ENCODE measurements at places on chromosomes 3 and 15.

DNA sequence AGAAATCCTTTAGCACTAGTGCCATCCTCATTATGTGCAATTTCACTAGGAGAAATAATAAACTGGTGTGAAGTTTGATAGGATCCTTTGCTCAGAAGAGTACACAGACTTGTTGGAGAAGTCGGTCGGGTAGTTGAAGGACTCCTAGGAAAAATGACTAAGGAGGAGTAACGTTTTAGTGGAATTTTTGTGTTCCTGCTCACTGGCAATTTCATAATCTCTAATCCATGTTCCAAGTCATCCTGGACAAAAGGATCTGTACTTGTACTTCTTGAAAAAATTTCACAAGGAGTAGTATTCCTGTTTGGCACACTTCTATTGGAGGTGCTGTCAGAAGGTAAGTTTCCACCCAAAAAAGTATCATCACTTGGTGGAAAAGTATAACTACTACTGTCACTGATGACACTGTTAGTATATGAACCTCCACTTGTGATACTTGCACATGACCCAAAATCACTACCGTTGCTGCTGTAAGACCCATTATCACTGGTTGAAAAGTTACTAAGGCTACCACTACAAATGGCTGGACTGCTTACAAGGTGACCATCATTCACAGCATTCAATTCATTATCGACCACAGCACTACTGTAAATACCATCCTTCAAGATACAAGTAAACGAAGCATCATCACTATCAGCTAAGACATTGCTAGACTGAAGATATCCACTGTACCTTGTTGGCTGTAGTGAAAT, 77.4 kb downstream of the NEDD4 start:
- DNase-seq: no peak

DNA sequence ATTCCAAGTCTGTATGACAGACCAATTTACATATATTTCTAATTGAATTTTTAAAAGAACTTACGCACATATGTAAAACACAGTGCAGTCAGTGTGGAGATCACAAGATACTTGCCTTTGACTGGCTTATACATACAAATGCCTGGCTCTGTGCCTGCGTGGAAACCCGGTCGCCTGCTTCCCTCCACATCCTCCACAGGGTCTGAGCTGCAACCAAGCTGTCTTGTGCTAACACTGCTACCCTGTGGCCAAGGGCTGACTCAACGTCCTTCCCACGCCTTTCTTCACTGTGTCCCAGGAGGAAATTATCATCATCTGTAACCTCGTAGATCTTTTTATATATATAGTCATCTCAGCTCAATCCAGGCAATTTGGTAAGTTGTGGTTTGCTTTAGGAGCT, 117.0 kb downstream of the WNT7A start:
- no peak for DNase-seq

DNA sequence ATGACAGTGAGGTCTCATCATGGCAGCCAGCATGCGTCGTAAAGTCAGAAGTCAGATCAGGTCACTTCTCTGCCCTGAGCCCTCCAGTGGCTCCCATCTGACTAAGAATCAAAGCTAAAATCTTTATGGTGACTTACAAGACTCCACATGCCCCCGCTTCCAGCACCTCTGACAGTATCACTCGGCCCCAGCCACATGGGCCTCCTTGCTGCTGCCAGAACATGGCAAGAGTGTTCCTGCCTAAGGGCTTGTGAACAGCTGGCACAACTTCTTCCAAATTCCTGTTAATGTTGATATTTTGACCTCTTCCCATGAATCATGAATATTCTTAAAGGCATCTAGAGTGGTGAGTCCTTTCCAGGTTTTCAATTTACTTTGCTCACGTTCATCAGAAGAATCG, 20.5 kb downstream of the POLR2M start:
- DNase-seq: no peak

- DNase-seq: no peak
Measured at GRCh38 chr15:62658498-62658897, 384.0 kb upstream of the TPM1 start.

DNA sequence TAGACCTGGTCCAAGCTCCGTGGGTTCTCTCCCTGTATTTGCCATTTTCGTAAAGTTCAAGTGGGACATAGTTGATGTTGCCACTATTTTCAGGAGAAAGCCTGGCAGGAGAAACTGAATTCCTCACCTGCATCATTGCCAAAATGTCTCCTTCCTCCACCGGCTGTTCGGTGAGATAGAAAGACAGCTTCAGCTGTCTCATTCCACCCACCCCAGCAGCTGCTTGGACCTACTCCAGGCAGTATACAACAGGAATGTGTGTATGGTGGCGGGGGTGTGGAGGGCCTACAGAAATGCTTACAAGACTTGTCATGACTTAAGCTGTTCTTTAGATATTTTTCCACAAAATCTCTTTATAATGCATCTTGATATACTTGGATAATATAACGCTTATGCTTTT, 132.7 kb upstream of the RAP2B start:
- DNase-seq: no peak

DNA sequence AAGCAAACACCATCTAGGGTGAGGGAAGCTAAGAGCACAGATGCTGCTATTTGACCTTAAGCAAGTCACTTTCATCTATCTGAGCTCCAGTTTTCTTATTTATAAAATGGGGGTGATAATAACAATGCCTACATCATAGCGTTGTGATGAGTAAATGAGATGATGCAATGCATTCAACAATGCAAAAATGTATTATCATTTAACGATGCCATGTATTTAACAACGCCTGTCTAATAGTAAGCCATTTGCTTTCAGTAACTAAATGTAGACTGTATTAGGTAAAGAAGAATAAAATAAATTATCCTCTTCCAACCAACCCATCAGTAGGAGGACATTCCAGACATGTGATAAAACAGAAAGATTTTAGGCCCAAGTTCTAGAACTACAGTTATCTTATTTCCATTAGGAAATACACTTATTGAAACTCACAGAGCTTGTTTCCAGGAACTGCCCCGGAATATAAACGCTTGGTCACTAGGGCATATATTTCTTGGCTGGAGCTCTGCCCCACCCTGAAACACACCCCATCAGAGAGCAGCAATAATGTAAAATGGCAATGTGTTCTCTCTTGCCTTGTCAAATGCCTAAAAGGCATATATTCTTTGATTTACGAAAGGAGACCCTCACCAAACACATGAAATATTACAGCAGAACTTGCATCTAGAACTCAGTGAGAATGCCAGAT, 128.3 kb downstream of the LIPC start:
- DNase-seq: peak; percentile 56

DNA sequence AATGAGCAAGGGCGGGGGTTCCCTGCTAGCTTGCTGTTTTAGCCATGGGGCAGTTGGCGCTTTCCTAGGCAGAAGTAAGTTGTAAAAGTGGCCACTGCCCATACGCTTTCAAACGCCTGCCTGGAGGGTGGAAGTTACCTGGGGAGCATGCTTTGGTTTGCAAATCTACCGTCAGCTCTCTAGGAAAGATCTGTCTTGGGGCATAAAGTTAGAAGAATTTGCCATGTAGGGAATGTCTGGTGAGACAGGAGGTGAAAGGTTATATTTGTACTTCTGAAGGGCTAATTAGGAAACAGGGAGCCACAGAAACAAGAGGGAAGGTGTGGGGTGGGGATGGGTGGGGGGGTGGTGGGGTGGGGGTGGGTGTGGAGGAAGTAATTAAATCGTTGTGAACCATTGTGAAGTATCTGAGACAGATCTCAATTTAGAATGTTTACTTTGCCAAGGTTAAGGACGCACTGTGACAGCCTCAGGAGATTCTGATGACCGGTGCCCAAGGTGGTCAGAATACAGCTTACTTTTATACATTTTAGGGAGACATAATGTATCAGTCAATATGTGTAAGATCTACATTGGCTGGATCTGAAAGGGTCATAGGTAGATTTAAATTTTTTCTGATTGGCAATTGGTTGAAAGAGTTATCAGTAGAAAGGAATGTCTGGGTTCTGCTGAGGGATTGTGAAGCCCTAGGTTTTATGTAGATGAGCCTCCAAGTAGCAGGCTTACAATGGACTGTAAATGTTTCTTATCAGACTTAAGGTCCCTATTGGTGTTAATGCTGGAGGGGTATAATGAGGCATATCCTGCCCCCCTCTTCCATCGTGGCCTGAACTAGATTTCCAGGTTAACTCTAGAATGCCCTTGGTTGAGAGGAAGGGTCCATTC, 62.0 kb upstream of the GCNT3 start:
- no peak for DNase-seq

DNA sequence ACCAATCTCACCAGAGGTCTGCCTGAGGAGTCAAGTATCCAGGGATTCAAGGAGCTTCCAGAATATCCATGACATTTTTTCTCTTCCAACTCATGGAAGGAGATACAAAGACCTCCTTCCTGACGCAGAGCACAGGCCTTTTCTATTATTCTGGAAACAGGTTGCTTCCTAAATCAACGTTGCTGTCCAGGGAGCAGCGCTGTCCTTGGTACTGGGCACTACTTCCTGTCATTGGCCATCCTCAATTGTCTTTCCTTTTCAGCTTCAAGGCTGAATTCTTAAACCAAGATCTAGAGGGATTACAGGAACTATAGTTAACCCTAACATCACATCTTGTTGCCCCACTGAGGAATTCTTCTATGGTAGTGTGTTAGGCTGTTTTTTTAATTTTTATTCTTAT, 50.4 kb upstream of the TBC1D21 start:
- DNase-seq: no peak

GRCh38 chr3:46442576-46443530, 21.9 kb downstream of the LTF start:
- DNase-seq: peak; percentile 43

DNA sequence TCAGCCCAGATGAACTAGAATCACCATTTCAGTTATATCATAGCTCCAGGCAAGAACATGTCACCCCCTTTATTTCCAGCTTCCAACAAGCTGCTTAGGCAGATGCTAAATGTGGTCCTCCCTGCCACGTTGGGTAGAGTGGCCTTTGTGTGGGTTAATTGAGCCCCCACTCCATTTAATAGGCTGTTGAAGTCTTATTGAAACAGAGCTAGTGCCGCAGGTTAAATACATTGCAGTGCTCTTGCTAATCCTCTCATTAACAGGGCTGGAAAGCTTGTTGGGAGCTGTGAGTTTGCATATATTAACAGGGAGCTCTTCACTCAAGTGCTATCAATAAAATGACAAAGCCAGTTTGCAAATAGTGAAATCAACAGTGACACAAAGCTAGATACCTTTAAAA, 248.4 kb upstream of the CMC1 start:
- DNase-seq: no peak

DNA sequence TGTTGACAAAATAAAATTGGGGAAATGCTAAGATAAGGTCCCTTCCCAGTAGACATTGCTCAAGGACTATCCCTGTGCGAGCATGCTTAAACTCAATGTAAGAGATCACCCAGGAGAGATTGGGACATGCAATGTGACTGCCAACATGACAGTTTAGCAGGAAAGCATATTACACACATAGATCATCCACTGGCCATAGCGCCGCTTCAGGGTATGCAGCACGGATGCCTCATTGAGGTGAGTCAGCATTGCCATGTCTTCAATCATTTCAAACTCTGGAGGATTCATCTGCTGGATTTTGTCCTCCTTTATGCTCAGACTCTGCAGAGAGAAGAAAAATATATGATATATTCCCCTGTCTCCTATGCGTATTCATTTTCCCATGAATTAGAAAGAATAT, 8.9 kb downstream of the MYH15 start:
- no peak for DNase-seq

GRCh38 chr3:102038477-102039142, 189.3 kb downstream of the NFKBIZ start:
- DNase-seq: no peak

DNA sequence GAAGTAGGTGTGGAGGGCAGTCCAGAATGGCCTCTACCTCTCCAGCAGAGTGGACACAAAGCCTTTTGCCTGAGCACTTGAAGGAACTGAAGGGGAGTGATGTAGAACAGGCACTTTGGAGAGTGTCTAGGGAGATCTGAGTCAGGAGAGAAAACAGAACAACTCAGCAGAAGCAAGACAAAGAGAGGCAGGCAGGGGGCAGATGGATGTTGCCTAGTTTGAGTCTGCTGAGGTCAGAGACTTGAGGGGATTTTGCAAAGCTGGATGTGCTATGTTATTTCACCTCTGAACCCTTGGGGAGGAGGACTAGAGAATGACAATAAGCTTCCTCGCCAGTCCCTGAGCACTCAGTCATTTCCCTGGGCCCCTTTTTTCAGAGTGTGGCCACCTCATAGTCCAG, 366.4 kb downstream of the EPHB1 start:
- no peak for DNase-seq

- no peak for DNase-seq
Measured at GRCh38 chr3:126666658-126667528, 12.0 kb upstream of the TXNRD3 start.

- DNase-seq: no peak
Measured at GRCh38 chr3:120983841-120984240, 75.8 kb downstream of the STXBP5L start.

DNA sequence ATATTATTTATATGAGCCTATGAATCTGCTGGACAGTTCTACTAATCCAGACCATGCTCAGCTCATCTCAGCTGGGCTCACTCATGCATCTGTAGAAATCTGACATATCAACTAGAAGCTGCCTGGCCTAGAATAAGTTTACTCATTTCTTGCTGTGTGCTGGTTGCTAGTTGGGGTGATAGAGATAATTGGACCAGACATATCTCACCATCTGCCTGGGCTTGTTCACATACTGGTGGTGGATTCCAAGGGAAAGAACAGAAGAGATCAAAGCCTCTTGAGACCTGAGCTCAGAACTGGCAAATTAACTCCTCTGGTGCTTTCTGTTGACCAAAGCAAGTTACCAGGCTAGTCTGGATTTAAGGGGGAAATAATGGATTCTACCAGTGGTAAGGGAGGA, 109.1 kb downstream of the NSUN3 start:
- DNase-seq: no peak

GRCh38 chr15:79357566-79357965, 46.7 kb downstream of the TMED3 start:
- no peak for DNase-seq

DNA sequence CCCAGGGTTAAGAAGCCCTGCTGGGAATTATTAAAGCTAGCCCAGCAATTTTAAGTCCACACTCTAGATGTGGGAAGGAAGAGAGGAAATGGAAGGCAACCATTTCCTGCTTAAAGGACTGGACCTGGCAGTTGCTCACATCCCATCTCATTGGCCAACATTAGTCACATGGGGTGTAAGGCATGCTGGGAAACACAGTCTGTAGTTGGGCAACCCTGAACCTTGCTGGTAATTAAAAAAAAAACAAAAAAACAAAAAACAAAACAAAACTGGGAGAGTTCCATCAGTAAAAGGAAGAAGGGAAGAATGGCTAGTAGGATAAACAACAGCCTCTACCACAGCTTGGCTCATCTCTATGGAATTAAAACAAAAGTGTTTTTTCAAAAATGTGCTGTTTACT, 136.0 kb downstream of the VGLL4 start:
- no peak for DNase-seq

DNA sequence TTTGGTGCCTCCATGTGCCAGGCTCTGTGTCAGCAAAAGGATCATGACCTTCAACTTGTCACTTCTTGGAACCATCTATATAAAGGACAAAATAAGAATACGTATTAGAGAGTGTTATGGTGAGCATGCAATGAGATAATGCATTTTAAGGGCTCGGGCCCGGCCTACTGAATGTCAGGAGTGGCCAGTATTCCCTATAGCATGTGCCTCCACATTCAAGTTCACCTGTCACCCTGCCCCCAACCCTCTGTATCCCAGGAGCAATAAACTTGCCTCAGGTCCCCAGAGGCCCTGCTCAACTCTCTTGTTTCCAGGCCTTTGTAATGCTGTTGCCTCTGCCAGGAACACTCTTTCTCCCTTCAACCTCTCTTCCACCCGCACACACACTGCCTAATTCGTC, 90.2 kb upstream of the SLC6A11 start:
- no peak for DNase-seq

GRCh38 chr3:157810924-157811718, 295.1 kb downstream of the SHOX2 start:
- no peak for DNase-seq

All from left colon (tissue), 2 donors.